Hematopoietic multipotent progenitor cell (in vitro differentiated cells): ENCODE measurements at places on chromosomes 6 and 20.
A peak's percentile ranks its signal among the peaks of the same experiment; 100 is the strongest.

DNA sequence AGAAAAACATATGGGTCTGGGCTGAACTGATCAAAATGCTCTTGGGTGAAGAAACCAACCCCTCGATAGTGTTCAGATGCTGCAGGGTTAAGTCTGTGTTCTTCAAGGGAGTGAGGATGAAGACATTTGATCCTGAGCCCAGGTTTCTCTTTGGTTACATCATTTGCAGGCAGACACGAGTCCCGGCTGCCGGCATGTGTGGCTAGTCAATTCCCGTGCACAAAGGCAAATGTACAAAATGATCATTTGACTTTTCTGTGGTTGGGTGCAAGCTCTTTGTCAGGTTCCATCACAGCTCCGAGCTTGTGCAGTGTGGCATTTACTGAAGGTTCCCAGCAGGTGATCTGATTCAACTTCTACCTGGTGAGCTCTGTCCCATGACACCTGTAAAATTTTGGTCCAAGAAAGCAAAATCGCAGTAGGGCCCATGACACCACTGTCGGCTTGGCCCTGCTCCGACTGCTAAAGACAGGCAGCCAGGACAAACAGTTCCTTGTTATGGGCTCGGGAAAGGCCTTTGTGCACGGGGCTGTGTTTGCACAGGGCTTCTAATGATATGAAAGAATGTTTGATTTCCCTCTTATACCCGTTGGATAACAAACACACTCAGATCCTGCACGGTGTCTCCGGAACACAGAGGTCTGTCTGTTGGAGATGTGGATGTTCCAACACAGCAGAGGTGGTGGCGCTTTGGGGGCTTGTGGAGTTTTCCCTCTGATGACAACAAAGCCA is 46.9 kb downstream of the GJA10 start:
- no peak for DNase-seq

GRCh38 chr6:161443848-161444247 is 170.0 kb upstream of the AGPAT4 start:
- DNase-seq: no peak

GRCh38 chr6:147538821-147539220 is 30.3 kb downstream of the SAMD5 start:
- no peak for DNase-seq

GRCh38 chr6:155130161-155130853 is 133.5 kb upstream of the CLDN20 start:
- DNase-seq: no peak

DNA sequence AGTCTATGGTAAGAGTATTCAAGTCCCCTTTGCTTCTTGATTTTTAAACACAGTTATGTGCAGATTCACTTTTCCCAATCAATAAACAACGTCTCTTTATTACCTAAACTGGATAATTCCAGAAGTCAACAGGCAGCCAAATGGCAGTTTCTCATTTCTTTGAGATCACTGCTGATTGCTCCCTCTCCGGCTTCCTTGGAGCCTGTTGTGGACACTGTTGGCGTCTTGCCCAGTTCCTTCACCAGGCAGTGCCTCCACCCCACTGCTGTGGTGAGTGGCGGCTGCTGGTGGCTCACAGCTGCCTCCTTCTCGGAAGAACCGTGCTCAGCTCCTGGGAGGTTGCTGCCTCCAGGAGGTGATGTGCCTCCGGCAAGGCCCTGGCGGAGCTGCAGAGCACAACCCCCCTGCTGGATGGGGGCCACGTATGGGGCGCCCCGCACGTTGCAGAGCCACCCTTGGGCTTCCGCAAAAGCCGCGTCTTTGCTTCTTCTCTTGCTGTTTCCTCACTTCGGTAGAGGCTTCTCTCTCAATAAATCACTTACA is 105.1 kb upstream of the CNKSR3 start:
- peak; percentile 1 for DNase-seq

DNA sequence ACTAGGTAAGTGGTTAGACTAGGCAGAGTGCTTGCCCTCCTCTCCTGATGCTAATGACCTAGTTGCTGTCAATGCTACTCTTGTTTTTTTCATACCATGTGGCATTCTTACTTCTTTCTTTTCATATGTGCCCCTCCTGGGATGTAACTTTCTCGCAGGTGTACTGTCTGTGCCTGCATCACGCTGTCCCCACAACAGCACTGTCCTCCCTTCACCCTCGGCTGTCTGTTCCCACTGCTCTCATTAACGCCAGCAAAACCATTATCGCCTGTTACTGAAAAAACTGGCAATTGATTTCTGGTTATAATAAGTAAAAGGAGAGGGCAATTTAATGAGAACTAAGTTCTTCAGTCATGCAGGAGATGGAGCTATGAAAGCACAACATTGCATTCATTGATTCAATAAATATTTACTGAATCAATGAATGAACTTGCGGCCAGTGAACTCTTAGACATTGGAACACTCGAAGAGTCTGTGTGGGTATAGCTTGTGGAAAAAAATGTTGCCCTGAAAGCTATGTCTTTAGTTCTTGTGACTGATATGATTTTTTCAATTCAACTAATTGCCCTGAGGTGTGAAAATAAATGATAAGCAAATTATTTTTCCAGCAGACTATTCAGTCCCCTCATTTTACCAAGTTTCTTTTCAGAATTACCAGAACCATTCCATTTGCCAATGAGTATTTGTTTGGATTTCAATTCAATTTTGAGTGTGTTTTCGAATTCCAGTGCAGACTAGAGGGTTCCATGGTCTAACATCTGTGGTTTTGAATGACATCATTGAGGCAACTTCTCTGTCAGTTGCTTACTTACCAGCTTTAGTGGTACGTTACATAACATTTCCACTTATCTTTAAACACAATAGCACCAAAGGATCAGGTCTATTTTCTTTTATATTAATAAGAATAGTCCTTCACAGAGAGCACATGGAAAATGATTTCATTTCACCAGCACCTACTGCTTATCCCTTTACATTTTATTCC is 2.1 kb downstream of the SLC17A4 start:
- no peak for DNase-seq

- peak; percentile 44 for DNase-seq
Observed at GRCh38 chr6:31888276-31889258, 8.9 kb downstream of the EHMT2 start.

DNA sequence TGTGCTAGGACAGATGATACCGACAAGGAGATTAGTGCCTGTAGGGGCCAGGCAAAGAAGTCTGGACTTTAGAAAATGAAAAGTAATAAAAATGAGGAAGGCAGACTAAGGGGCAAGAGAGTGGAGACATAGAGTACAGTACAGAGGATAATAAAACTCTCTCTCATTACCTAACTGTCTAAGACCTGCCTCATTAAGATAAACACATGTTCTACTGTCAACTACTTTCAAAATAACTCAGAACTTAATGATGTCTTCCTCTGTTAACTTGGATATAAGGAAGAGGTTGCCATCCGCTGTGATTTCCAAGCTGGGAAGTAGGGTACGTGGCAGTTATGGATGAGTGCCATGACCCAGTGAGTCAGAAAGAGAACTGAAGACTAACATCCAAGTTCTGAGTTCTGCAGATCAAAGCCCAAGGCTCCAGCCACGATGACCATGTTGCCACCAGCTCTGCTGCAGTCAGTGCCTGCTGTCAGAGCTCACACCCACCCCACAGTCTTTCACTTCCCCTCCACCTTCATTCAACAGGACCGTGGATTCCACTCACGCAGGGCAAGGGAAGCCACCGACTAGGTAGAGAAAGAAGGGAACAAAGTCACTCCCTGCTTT is 81.8 kb downstream of the KIF16B start:
- no peak for DNase-seq

DNA sequence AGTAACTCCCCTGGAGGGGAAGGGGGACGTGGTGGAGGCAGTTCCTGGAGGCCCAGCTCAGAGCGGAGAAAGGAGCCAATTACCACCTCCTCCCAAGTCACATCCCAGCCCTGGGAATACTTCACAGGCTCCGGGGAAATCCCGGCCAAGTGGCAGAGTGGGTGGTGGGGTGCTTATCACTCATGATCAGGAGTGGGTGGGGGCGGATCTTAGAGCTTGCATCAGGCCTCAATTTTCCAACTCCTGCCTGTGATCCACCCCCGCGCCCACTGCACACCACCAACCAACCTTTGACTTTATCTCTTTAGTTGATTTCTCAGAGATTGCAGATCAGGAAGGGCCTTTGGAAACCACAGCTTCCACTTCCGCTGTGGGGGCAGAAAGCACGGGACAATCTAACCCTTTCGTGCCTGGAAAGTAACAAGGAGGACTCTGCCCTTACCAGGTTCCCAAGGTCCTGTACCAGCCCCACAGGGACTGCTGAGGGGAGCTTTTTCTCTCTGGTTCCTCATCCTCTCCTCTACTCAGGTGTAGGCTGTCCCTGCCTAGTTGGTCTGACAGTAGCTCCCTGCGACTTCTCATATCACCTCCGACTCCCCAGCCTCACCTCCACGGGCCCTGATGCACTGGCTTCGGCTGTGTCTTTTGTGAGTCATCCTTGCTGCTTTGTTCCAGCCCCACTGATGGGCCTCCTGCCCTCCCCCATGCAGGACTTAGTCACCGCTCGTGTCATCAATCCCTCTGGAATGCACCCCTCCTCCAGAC is 24.9 kb upstream of the IER3 start:
- no peak for DNase-seq

- DNase-seq: peak; percentile 41
Observed at GRCh38 chr20:8043687-8044282, 24.2 kb upstream of the TMX4 start.

DNA sequence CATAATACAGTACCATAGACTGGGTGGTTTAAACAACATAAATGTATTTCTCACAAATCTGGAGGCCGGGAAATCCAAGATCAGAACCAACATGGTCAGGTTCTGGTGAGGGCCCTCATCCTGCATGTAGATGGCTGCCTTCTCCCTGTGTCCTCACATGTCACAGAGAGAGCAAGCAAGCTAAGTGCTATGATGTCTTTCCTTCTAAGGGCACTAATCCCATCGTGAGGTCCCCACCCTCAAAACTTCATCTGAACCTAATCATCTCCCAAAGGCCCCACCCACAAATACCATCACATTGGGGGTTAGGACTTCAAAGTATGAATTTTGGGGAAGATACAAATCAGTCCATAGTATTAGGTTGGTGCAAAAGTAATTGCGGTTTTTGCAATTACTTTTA is 56.8 kb downstream of the CCDC170 start:
- DNase-seq: no peak

DNA sequence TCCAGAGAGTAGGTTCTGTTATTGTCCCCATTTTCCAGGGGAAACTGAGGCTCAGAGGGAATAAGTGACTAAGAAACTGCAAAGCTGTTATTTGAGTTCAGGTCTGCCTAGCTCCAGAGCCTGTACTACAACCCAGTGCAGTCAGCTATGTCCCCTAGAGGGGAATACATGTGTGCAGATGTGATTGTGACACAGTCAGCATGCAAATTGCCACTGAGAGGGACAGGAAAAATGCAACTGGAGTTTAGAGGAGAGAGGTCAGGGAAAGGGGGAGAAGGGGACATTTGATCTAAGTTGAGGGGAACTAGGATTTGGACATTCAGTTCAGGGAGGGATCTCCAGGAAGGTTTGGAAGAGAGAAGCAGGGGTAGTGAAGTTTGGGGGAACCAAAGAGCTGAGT is 38.6 kb upstream of the EPB41L1 start:
- DNase-seq: no peak

DNA sequence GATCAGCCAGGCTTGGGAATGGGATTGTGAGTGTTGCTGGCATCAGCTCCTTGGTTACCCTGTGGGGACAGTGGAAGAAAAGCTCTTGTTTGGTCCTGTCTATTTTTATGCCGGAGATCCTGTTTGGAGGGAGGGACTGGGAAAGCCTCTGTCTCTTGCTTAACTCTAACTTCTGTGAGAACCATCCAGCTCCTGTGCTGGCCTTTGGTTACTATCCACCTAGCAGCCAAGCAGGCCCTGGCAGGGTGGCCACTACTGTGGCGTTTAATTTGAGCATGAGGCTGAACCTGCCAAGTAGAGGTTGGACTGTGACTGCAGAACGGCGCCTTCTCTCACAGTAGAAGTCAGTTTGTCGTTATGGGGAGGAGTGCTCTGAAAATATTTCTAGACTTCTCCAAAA is 193.3 kb downstream of the UTRN start:
- DNase-seq: no peak

DNA sequence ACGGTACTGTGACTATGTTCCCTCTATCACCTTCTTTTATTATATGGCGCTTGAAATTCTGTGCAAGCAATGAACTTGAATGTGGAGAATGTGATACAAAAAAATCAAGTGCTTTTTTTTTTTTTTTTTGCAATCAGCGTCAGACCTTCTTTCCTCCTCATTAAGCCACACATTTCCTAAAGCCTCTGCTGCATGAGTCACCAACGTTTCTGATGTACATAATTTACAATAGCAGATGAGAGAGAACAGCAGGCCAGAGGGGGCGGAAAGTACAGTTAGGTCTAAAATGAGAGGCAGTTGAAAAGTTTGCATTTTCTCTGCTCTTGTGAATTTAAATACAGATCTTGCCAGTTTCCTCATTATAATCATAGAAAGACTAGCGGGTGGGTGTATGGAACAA is 114.6 kb upstream of the RIPOR2 start:
- no peak for DNase-seq

GRCh38 chr6:37864250-37864649 is 44.7 kb downstream of the ZFAND3 start:
- DNase-seq: no peak

DNA sequence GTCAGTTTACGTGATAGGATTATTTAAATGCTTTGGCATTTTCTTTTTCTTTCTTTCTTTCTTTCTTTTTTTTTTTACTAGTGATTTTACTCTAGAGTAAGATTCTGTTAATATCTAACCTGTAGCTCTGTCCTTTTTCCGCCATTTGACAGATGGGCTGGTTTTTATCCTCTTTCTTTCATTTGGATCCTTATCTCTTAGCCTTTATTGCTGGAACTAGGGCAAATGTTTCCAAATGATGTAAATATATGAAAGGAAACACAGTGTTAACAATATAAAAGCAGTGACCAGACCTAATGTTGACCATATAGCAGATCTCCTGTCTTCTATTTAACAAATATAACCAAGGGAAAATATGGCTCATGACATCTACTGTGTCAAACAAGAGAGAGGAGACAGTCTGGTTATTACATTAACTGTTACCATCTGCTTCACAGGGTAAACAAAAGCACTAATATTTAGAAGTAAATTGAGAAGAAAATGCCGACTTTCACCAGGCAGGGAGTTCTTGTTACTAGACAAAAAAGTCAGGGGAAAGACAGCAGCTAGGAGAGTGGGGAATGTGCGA is 59.8 kb upstream of the GCLC start:
- DNase-seq: no peak

- no peak for DNase-seq
Observed at GRCh38 chr6:38701551-38701950, 1.4 kb downstream of the GLO1 start.

DNA sequence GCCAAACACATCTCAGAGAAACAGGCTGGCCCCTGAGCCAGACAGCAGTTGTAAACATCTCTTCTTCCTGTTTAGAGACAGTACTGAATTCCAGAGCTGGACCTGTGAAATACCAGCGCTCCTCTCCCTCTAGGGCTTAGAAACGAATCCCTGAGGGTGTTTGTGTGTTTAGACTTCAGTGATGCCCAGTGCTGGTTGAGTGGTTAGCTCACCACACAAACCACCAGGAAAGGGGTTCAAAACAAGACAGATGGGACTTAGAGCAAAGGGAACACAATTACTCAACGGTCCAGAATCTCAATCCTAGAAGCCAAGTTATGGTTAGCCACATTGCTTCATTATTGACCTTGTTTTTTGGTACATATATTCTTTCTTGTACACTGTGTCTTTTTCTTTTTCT is 108.7 kb upstream of the TMEM170B start:
- DNase-seq: no peak
